ENCODE measurements at places on chromosomes 7 and 10.
A peak's percentile ranks its signal among the peaks of the same experiment; 100 is the strongest.

GRCh38 chr10:130707389-130707979, 571.3 kb downstream of the GLRX3 start:
- DNase-seq = no peak

- DNase-seq = no peak
These were observed 106.9 kb upstream of the FAM3C start for GRCh38 chr7:121503039-121503438.

DNA sequence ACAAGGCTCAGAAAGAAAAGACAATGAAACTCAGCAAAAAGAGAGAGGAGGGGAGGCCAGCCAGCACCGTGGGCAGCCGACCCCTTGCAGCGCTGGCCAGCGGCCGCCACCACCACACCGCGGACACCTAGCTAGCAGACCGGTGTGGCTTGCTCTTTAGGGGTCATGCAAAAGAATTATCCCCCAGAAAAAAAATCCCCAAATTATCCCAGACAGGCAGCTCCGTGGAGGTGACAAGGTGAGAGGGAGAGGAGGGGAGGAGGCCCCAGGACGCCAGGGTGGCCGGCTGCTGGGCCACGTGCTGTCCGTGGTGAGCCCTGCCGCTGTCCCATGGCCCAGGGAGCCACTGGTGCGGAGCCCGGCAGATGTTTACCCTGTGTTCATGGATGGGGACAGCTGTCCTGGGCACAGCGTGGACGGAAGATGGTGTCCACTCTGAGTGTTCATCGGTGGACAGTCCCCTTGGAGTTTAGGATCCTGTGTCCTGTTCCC, 16.5 kb downstream of the YKT6 start:
- no peak for DNase-seq

DNA sequence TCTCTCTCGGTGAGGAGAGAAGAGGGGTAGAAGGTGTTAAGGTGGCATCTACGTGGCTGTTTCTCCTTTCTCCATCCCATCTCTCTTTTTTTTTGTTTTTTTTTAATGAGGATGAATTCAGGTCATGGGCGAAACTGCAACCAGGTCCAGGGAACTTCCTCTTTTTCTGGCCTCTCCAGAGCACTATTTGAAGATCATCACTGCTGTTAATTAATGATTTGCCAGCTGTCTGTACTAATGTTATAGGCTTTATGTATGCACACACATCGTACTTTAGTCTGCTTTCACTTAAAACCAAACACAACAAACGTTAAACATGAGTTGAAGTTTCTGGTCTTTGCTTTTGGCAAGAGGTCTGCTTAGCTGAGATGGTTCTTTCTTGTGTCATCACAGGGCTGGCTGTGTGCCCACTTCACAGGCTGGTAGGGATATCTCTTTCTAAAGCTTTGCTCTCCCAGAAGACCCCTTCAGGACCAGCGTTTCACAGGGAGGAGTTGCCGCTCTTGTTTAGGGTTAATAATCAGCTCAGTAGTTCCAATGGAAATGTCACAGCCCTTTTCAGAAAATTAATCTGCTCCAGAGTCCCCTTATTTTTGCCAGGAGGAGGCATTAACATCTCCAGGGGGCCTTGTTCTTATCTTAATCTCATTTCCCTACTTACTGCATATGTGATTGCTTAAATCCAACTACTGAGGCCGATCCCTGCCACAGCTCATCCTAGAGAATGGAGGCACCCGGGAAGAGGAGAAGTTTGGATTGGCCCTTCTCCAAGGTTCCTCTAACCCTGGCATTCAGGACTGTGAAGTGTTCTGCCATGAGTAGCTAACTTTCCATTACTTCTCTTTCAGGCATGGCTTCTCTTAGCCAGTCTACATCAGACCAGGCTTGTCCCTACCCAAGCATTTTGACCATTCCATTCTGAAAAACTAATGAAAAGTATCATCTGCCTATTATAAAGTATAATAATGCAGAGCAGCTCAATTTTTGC, 273.9 kb upstream of the NFE2L3 start:
- DNase-seq = no peak

GRCh38 chr10:97220355-97220754, 34.6 kb upstream of the SLIT1 start:
- no peak for DNase-seq

DNA sequence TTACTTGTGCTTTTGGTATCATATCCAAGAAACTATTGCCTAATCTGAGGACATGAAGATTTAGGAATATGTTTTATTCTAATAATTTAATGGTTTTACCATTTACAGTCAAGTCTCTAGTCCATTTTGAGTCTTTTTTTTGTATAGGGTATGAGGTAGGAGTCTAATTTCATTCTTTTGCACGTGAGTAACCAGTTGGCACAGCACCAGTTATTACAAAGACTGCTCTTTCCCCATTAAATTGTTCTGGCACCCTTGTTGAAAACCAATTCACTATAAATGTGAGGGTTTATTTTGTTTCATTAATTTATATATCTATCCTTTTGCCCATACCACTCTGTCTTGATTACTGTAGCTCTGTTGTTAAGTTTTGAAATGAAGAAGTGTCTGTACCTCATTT, 381.6 kb downstream of the SUGCT start:
- DNase-seq = no peak

DNA sequence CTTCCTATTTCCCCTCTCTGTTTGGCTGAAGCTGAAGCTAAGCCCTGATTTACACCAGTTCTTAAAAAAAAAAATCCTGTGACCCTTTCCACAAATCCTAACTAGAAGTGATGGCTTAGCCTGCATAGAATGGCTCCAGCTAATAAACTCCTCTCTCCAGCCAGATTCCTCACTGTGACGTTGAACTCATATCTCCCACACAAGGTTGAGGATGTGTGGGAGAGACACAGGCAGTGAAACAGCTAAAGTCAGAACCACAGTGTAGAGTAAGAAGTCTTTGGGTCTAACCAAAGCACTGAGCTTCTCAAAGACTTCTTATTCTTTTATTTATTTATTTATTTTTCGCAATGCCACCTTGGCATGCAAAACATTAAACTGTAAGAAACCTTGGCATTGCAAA, 268.3 kb downstream of the SNX13 start:
- DNase-seq = no peak

DNA sequence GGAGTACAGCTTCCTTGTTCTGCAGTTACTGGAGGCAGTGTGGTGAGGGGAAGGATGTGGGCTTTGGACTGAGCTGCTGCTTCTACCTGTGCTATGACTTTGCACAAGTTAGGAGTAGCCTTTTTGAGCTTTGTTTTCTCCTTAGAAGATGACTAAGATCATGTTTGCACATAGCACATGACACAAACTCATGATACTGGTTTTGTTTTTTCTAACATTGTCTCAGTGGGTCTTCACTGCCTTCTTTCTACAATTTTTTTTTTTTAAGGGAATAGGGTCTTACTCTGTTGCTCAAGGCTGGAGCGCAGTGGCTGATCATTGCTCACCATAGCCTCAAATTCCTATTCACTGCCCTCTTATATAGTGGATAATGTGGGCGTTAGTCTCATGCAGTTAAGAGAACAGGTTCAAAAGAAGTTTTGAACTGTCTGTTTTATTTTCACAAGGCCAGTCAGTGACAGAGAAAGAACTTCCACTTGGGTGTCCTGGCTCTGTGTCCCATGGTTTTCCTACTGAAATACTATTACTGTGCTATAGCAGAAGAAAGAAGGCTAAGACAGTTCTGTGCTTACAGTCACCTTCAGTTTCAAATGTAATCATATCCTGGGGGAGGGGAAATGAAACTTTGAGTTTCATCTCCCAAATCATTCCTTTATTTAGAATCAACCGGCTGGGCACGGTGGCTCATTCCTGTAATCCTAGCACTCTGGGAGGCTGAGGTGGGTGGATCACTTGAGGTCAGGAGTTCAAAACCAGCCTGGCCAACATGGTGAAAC, 72.0 kb downstream of the KAT6B start:
- no peak for DNase-seq

DNA sequence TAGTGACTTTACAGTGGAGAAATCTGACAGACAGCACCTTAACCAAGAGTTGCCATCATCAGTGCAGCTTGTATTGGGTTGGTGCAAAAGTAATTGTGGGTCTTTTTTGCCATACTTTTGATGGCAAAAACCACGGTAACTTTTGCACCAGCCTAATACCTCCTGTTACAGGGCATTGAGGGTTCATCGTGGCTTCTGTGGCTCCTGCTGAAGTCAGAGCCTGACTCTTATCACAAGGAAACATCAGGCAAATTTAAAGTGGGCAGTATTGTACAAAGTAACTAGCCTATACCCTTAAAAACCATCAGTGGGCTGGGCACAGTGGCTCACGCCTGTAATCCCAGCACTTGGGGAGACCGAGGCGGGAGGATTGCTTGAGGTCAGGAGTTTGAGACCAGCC, 117.4 kb downstream of the HECW1 start:
- no peak for DNase-seq

DNA sequence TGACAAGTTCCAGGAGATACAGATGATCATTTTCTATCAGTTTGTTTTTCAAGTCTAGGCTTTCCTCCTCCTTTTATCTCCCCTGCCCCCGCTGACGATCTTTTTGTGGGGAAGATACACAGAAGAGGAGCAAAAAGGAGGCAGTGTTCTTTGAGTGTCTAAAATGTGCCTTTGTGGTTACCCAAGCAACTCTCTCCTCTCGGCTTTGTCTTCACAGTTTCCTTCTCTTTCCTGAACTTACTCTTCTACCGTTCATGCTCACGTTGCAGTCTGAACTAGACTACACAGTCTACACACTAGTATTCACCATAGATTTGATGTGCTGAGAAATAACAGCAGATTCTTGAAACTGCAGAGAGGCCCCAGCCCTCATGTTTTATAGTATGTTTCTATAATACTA, 23.6 kb downstream of the CEP41 start:
- no peak for DNase-seq

GRCh38 chr7:29639886-29640595, 76.4 kb downstream of the PRR15 start:
- no peak for DNase-seq

- no peak for DNase-seq
These were observed 93.5 kb downstream of the SND1 start for GRCh38 chr7:127745445-127745844.

DNA sequence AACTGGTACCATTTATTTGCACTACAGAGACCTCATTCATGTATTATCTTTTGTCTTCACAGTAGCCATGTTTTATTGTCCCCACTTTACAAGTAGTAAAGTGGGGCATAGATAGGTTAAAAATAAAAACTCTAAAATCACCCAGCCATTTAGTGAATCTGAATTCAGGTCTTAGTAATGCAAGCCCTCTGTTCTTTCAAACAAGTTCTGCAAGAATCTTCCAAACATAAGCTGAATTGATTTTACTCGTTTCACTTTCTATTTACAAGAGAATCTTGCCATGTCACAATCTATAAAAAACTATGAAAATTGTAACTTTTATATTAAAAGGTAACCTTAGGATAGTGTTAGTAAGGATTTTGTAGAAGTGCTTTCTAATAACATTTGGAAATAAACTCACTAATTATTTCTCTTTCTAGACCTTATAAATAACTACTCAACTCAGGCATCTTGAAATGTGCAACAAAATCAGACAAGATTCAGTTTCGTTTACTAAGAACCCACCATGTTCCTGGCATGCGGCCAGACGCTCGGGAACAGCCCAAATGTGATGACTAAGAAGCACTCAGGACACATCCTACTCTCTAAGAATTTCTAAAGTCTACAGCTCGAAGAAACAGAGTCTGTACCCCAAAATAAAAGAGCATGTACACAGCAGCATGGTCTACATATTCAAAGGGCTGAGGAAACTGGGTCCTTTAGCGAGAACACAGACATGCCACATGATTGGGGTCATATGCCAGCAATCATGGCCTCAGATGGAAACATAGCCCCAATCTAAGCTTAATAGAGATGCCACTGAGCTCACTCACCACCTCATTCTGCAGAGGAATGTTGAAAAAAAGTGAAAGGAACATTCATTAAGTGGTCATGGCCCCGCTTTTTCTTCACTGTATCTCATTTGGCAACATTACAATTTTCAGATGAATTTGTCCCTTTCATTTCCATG, 167.6 kb downstream of the AMPH start:
- peak; percentile 62 for DNase-seq
